ENCODE measurements at places on chromosomes 5 and 9.

DNA sequence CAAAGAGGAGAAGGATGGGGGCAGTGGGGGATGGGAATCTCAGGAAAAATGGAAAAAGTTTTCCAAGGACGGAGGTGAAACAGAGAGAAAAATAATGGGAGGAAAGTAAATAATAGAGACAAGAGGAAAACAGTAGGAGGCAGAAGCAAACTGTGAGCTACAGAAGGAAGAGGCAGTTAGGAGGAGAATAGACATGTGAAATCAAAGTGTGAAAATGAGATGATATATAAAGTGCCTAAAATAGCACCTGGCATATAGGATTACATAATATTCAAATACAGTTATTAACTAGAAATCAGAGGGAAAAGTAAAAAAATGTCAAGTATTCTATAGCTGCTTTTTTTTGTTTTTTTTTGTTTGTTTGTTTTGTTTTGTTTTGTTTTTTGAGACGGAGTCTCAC is 44.0 kb upstream of the PLIN2 start:
- DNase-seq: no peak

DNA sequence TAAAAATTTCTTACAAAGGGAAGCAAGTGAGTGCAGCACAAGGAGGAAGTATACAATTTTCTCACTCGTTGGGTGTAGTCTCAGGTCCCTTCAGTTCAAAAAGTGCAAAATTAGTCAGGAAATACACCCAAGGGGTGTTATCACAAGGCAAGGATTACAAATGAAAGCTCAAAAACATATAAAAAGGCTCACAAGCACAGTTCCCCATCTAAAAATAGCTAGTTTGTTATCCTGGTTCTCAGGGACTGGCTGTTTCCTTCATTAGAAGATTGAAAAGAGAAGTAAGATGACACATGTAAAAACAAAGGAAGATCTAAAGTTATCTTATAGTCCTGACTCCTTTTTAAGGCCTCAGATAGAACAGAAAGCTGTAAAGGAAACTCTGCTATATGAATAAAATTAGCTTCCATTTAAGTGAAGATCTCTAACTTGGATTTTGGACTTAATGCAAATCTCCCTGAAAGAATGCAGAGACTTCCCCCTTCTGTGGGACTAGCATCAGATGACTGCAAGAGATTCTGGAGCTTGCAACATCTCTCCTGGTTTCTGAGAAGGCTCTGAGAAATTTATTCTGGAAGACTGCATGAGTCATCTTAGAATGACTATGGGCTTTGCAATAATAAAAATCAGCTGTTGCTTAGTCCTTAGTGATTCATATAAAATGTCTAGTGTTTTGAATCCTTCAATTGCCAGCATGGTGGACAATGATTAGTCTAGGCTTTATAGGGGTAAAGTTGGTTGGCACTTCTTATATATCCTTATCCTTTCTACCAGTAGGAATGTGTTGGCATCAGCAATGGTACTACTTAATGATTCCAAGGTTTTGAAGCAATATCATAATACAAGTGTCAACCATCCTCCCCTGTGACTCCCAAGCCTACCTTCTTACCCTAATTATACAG is 25.4 kb downstream of the DAB2 start:
- DNase-seq: peak; percentile 43

- no peak for DNase-seq
These were observed 74.7 kb upstream of the COL5A1 start for GRCh38 chr9:134566936-134567335.

- no peak for DNase-seq
These were observed 7.3 kb downstream of the ACER2 start for GRCh38 chr9:19416143-19416542.

- DNase-seq: no peak
These were observed 248.9 kb downstream of the SMARCA2 start for GRCh38 chr9:2264081-2264480.

DNA sequence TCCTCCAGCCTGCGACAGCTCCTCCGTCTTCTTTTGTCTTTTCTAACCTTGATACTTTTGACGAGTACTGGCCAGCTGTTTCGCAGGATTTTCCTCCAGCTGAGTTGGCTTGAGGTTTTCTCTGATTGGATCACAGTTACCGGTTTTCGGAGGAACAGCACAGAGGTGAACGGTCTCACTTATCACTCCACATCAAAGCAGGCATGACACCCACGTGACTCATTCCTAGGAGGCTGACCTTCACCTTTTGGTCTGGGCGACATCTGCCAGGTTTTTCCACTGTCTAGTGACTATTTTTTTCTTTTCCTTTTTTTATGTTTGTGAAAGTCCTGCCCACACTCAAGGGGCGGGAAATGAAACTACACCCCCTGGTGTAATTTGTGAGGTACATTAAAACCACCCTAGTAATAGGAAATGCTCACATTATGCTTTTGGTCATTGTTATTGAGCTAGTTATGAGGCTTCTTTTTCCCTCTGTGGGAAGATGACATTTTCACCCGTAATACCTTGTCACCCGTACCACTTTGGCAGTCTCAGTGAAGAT is 319.2 kb downstream of the GADD45G start:
- DNase-seq: peak; percentile 34

DNA sequence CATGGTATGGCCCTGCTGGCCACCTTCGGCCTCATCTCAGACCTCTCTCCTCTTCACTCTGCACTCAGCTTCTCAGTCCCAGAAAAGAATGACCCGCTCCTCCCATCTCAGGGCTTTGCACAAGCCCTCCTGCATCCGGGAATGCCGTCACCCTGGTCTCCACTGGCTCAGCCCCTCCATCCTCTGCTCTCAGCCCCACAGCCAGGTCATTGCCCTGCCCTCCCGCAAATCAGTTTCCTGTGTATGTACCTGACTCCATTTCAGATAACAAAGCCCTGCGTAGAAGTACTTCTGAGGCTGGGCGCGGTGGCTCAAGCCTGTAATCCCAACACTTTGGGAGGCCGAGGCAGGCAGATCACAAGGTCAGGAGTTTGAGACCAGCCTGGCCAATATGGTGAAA is 28.9 kb upstream of the EEIG1 start:
- no peak for DNase-seq

- no peak for DNase-seq
These were observed 2.3 kb upstream of the SLC23A1 start for GRCh38 chr5:139385061-139386049.

DNA sequence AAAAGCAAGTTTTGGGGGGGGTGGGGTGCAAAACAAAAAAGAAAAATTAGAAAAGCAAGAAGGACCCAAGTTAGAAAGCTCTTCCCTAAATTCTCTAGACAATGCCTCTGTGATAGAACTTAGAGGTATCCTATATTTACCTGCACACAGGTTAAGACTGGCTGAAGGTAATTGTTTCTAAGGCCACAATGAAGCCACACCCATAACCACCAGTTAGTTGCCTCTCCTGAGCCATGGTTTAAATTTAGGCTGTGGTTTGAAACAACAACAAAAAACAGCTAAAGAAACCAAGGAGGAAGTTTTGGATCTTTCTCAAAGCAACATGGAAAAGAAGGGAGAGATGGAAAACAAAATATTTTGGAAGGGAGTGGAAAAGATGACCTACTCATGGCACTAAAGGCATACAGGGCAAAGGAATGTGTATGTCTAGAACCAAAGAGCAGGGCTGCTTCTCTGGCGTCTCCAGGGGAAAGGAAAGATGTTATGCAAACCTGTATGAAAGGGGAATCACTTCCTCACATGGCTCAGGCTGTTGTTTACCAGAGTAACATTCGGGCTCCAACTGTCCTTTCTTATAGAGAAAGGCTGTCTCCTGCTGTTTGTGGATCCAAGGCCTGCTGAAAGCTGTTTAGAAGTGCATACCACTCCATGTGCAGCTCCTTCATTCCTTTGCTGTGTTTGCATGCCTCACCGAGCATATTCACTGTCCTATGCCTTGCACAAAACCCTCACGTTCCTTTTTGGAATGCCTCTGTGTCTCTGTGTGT is 408.9 kb upstream of the MPDZ start:
- no peak for DNase-seq

DNA sequence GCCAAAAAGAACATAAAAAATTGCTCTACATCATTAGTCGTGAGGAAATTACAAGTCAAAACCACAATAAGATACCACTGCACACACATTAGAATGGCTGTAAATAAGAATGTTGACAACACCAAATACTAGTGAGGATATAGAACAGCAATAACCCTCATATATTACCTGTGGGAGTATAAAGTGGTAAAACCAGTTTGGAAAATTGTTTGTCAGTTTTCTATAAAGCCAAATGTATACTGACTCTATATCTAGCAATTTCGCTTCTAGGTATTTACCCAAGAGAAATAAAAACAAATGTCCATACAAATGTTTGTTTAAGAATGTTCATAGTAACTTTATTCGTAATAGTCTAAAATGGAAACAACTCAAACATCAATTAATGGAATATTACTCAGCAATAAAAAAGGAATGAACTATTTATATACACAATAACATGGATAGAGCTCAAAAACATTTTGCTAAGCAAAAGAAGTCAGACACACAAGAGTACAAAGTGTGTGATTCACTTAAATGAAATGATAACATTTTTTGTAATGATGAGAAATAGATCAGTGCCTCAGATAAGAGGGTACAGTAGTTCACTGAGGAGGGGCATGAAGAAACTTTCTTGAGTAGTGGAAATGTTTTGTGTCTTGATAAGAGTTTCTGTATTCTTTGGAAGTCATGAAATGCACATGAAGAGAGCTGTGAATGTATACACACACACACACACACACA is 219.6 kb upstream of the ZNF462 start:
- DNase-seq: no peak

DNA sequence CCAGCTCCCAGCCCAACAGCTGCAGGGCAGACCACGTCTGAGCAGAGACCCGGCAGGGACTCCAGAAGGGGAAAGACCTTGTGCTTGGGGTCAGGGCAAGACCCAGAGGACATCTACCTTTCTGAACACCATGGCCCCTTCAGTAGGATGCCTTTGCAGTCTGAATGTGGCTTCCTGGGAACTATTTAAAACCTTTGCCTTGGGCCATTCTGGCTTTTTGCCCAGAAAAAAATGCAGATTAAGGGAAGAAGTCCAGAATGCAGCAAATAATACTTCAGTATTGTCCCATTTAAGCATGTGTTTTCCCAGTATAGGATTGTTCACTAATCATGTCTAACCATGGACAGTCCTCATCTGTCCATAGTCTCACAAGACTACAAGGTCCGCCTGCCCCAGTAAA is 67.5 kb upstream of the ERCC6L2 start:
- DNase-seq: no peak

DNA sequence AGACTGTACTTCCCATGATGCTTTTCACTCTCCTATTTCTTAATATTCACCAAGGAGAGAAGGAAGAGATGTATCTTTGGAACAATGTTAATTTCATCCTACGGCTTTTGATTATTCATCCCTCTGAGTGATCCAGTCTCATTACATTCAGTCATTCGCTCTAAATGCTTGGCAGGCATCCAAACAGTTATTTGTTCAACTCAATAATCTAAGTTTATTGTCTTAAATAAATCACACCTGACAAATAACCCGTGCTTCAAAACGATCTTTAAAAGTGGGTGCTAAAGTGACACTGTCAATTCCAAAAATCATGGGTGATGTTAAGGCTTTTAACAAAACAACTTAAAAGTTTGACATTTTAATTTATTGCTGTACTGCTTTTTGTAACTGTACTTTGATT is 233.1 kb downstream of the RASEF start:
- DNase-seq: no peak

- DNase-seq: no peak
These were observed 93.9 kb downstream of the SLC44A1 start for GRCh38 chr9:105338308-105338707.

DNA sequence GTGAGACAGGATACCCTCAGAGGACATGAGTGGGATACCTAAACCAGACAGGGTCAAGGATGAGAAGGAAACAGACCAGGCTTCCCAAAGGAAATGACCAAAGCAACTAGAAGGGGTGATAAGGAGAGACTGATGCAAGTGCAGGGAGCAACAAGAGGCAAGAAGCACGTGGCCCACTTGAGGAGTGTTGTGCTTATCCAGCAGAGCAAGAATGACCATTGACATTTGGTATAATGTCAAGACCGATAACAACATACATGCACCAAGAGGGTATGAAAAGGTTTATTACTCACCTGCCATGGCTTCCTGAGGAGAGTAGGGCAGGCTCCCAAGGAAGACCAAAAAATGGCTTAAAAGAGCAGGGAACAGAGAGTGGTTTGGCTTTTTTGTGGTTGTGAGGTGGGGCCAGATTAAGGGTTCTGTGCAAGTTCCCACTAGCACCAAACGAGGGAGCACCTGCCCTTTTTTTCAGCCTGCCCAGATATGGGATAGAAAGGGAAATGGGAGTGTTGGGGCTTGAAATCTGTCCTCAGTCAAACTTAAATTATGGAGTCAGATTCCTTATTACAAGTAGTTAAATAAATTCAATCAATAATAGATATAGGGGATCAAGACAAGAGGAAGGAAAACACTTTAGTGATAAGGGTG is 513.6 kb downstream of the RASEF start:
- DNase-seq: no peak

GRCh38 chr5:169192536-169192935 is 108.4 kb downstream of the SLIT3 start:
- no peak for DNase-seq

DNA sequence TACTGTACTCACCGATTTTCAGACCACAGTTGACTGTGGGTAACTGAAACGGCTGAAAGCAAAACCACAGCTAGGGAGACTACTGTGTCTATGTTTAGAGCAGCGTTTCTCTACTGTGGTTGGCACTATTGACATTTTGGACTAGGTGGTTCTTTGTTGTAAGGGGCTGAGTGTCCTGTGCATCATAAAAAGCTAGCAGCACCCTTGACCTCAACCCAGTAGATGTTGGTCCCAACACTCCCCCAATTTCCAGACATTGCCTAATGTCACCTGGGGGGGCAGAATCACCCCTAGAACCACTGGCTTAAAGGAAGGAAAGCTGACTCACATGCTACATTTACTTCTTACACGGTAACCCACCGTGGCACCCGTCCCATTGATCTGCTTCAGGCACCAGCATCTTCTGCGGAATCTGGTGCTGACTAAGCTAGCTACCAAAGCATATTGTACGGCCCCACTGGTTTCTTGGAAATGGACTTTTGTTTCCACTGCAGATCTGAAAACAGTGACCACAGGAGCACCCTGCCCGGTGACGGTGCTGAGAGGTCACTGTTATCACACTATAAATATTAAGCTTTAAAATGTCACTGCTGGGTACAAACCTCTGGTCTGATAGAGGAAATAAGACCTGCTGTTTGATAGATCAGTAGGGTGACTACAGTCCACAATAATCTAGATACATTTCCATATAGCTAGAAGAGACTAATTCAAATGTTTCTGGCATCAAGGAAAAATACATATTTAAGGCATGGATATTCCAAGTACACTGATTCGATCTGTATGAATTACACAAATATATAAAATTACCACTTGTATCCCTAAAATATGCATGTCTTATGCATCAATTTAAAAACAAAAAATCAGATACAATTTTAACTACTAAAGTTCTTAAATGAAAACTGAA is 151.4 kb downstream of the HSD17B3 start:
- DNase-seq: peak; percentile 35
